Transverse colon (tissue), 4 donors: ENCODE measurements at places on chromosomes 13 and 19. TPM values are rescaled to one million over a fixed set of nuclear protein-coding genes. Genes with fewer than 3 reads are reported as not detected.

Gene SBK3
- total RNA-seq, result not detected

Gene METTL21C
- not detected for total RNA-seq

Gene ZNF497
- total RNA-seq, result 19.3 TPM

Gene BST2
- total RNA-seq, result 5.6 TPM

Gene ZNF554
- 5.6 TPM for total RNA-seq

Gene ZNF600
- 36.0 TPM for total RNA-seq

Gene OR10H5
- total RNA-seq, result not detected

Gene CGB1
- not detected for total RNA-seq

Gene MCF2L
- 101 TPM for total RNA-seq

Gene DACH1
- total RNA-seq, result 3.1 TPM

Gene PSG3
- total RNA-seq, result not detected

Gene CACNA1A
- 2.9 TPM for total RNA-seq

Gene CYP2A6
- total RNA-seq, result not detected

Gene AXL
- 22.3 TPM for total RNA-seq

Gene PSG7
- not detected for total RNA-seq

Gene DKKL1
- not detected for total RNA-seq

Gene ELSPBP1
- total RNA-seq, result not detected

Gene COX6B1
- 1,320 TPM for total RNA-seq

Gene HOOK2
- 387 TPM for total RNA-seq

Gene ZNF575
- total RNA-seq, result 0.20 TPM

Gene VSTM2B
- total RNA-seq, result not detected

Gene AMER2
- total RNA-seq, result 0.14 TPM

Gene LMO7
- 304 TPM for total RNA-seq

Gene SLAIN1
- 2.2 TPM for total RNA-seq

Gene LIM2
- total RNA-seq, result not detected

Gene SHISA7
- 0.75 TPM for total RNA-seq

Gene CGB8
- total RNA-seq, result not detected

Gene ANGPTL8
- not detected for total RNA-seq

Gene ZNF791
- total RNA-seq, result 20.2 TPM

Gene GGN
- total RNA-seq, result not detected

Gene OR7A5
- total RNA-seq, result not detected

Gene ASPDH
- not detected for total RNA-seq

Gene OXGR1
- 2.5 TPM for total RNA-seq

Gene FARP1
- total RNA-seq, result 41.8 TPM

Gene DIRAS1
- 0.64 TPM for total RNA-seq

Gene LIPE
- total RNA-seq, result 29.7 TPM

Gene HS6ST3
- not detected for total RNA-seq

Gene ZNF284
- 2.5 TPM for total RNA-seq

Gene TEX101
- total RNA-seq, result not detected

Gene KLK2
- 3.8 TPM for total RNA-seq

Gene ICAM5
- total RNA-seq, result 0.27 TPM

Gene ZNF443
- 1.8 TPM for total RNA-seq

Gene PRR20E
- not detected for total RNA-seq

Gene ZFP36
- total RNA-seq, result 280 TPM

Gene TMEM205
- total RNA-seq, result 157 TPM

Gene PCSK4
- total RNA-seq, result 5.3 TPM

Gene ZNF260
- 11.1 TPM for total RNA-seq

Gene MAMSTR
- total RNA-seq, result 0.55 TPM

Gene LENG8
- 913 TPM for total RNA-seq

Gene ZNF333
- total RNA-seq, result 10.1 TPM

Gene ZNF527
- total RNA-seq, result 7.3 TPM

Gene ELANE
- total RNA-seq, result not detected

Gene SYT3
- not detected for total RNA-seq

Gene ANGPTL4
- total RNA-seq, result 12.1 TPM

Gene ZNF415
- not detected for total RNA-seq
